ENCODE measurements at places on chromosomes 6 and 20.

DNA sequence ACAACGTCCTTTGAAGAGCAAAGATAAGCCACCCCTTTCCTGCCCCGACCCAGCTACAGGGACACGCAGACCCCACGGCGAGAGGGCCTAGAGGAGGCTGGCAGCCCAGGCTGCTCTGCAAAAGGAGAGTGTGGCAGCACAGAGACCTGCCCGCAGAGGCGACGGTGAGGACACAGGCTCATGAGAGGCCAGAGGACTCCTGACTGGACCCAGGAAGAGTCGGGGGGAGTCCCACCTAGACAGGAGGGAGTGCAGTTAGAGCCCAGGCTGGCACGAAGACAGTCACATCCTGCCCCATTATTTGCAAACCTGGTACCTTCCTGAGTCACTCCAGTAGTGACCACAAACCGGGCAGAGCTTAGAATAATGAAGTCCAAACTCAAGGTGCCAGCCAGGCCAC, 227.7 kb upstream of the CDH4 start:
- no peak for DNase-seq

DNA sequence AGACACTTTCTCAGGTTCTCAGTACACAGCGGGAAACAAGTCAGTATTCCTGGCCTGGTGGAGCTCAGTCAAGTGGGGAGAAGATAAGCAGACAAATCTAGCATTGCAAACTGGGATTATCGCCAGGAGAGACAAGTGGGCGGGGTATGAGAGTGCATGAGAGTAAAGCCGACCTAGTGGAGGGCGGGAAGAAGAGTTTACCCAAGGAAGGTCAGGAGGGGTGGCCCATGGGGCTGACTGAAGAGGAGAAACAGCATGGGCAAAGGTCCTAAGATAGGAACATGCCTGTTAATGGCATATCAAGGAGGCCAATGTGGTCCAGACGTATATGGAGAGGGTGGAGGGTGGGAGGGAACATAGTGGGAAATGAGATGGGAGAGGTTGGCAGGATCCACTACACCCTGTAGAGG, 12.4 kb upstream of the CSNK2A1 start:
- DNase-seq, result no peak

- DNase-seq, result no peak
Observed at GRCh38 chr20:11181966-11182365, 508.2 kb upstream of the JAG1 start.

- DNase-seq, result no peak
Observed at GRCh38 chr6:32224696-32225095, 829 bp upstream of the NOTCH4 start.

GRCh38 chr20:598133-598850, 11.8 kb downstream of the TCF15 start:
- DNase-seq, result no peak

DNA sequence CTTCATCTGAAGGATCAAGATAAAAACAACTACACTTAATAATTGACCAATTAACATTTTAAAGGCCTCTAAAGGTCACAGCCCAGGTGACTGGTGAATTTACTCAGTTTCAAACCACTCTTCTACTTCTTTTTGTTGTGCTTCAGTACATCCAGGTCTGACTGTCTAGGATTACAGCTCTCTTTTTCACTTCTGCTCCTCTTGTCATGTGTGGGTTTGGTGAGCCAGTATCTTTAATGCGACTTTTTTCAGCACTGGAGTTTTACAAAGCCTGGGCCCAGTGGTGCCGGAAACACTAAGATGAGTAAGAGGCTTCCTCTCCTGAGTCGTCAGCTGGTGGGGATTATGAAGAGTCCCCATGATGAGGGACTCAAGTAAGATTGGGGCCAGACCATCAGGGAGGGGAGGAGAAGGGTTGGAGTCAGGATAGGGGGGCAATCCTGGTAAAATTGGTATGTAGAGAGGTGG, 27.0 kb downstream of the HECA start:
- DNase-seq, result no peak

- no peak for DNase-seq
Observed at GRCh38 chr6:41528409-41528963, 17.7 kb upstream of the FOXP4 start.

DNA sequence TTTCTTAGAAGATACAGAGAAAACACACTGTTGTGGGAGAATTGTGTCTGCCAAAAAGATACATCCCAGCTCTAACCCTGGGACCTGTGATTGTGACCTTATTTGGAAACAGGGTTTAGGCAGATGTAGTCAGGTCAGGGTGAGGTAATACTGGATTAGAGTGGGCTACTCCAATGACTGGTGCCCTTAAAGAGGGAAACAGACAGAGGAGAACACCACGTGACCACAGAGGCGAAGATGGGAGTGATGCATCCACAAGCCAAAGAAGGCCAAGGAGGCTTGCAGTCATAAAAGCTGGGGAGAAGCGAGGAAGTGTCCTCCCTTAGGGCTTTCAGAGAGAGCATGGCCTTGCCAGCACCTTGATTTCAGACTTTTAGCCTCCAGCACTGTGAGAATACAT, 35.6 kb downstream of the SLC52A3 start:
- no peak for DNase-seq

DNA sequence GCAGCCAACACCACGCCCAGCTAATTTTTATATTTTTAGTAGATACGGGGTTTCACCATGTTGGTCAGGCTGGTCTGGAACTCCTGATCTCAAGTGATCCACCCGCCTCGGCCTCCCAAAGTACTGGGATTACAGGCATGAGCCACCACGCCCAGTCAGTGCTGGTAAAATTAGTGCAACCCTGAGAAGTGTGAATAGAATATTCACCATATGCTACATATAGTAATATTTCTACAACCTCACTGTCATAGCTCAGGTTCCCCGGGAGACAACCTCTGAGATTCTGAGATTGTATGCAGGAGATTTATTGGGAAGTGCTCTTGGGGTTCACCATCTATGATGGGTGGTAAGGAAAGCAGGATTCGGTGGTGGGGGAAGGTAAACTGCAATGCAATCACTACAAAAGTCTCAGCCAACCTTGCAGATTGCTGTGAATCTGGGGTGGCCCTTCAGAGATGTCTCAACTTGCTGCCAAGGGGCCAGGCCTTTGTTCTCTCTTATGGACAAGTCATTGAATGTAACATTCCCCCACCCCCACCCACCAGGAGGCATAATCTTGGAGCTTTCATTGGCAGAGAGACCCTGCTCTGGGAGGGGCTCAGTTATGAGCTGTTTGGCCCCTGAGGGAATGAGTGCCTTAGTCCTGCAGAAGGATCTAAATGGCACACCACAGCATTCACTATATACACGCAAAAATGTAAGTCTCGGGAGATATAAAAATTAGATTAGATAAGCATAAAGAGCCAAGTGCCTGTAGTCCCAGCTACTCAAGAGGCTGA, 34.0 kb upstream of the SEC63 start:
- no peak for DNase-seq

DNA sequence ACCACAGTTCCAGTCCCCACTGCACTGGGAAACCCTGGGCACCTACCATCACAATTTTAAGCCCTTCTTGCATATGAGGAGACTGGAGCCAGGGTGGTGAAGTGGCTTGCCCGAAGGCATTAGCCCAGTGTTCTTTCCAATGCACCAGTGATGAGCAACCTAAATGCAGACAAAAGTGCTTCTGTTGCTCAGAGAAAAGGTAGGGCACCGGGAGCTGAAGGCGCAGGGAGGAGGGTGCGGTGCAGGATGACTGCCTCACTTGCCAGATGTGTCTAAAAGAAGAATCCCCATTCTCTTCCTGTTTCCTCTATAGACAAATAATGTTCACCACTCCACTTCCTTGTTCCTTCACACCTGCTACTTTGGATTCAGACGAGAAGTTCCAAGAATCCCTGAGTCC, 86.5 kb downstream of the QRSL1 start:
- no peak for DNase-seq

DNA sequence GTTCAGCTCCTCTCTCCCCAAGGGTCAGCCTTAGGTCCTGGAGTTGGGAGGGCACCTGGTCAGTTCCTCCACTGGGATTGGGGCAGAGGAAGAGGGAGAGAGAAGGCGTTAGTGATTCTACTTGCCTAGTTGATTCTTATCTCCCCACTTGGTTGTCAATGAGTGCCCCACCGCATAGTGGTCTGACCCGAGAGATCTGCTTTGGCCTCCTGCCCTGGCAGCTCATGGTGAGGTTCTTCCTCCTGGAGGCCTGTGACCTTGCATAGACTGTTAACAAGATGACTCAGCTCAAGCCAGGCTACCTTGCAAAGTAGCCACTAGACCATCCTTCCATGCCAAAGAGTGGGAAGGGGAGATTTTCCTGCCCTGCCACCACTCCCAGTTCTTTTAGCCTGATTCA, 160.6 kb downstream of the TMEM200A start:
- no peak for DNase-seq

DNA sequence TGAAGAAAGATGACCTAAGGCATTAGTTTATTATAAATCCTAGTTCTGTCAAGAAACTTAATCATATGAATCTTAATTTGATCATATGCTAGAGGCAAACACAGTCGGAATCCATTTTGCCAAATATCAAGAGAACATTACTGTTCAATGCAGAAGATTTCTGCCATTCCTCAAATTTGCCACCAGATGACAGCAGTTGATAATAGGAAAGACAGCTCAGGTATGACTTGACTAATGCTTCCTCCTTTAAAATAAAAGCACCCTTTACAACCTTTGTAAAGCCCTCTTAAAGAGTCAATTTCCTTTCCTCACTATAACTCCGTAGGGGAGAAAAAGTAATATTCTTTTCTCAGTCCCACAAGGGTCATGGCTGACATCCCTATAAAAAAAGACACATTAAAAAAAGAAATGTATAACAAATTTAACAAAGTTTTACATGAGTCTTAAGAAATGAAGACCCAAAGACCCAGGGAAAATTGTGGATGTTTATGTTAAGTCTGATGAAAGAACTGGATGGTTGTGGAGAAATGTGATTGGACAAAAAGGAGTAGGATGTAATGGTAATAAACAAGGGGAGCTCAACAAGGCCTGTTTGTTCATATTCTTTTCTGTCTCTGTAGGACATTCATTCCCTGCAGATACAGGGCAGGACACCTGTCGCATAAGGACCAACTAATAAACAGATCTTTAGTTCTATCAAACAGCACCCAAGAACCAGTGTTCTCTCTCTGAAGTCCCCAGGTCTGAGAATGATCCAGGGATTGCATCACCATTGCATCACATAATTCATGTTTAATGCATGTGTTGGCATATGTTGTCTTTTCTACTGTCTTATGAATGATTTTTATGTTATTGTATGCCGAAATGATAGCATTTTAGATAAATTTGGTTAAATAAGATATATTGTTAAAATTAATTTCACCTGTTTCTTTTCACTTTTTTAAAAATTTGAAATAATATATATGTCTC, 23.0 kb upstream of the IL17A start:
- no peak for DNase-seq

- DNase-seq, result peak; percentile 70
Observed at GRCh38 chr6:160030103-160030502, 61.2 kb downstream of the IGF2R start.

DNA sequence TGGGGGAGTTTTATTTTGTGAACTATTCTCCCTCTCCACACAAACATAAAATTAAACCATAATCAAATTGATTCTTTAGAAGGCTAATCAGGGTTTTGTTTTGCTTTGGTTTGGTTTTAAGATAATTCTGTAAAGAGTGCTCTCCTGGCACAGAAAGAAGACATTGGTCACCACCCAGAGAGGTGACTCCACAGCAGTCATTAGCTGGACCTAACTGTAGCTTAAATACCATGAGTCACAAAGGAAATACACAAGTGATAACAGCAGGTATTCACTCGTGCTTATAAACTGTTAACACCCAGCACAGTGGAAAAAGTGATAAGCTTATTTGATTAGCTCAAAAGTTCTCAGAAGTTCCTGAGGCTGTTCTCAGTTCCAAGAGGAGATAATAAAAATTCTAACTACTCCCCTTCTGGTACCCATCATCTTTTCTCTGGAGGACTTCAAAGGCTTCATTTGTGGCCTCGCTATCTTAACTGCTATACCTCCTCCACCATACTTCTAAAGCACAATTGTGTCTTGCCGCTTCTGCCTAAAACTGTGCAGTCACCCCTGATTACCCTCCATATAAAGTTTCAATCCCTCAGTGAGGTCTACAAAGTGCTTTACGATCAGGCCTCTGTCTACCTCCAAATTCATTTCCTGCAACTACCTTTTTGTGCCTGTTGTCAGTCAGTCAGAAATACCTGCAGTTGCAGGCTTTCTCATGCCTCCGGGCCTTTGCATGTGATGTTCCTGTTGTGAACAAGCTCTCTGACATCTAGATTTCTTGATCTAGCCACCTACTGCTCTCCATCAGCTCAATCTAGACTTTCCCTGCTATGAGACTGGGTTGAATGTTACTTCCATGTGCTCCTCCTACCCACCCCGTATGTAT, 201.1 kb downstream of the SAMD5 start:
- DNase-seq, result no peak

DNA sequence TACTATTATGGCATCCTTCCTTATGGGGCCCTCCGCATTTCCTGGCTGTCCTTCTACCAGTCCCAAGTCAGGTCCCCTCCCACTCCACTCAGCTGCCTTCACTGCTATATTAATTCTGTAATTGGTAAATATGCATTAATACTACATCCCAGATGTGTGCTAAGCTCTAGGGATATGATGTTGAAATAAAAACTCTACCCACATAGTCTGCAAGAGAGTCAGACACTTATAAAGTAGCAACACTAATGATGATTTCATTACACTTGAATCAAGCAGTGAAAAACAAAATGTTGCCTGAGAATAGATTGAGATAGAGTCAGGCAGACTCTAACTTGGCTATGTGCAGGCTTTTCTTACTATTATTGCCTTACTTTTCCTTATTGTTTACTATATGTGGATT, 62.4 kb downstream of the AIG1 start:
- no peak for DNase-seq

DNA sequence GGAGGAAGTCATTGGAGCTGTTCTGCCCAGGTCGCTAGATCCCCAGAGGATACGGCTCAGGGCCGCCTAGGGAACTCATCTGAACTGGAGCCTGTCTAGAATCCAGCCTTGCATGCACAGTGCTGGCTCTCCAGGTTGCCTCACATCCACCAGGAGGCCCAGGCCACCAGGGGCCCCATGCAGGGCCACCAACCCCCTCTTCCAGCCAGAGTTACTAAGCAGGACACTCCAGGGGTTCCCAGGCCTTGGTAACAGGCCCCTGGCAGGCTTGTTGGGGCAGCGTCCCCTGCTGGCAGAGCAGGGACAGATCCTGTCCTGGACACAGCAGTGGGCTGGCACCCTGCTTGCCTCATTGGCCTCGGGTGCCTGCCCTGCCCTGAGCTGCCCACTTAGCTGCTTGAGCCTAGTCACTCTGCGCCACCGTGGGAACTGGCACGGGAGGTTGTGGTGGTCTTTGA, 35.3 kb downstream of the EFCAB8 start:
- DNase-seq, result no peak

- DNase-seq, result no peak
Observed at GRCh38 chr6:38755207-38755606, 40.1 kb downstream of the DNAH8 start.
